ENCODE measurements at places on chromosomes 13 and 19. TPM values are rescaled to one million over a fixed set of nuclear protein-coding genes. Genes with fewer than 3 reads are reported as not detected.

DNA sequence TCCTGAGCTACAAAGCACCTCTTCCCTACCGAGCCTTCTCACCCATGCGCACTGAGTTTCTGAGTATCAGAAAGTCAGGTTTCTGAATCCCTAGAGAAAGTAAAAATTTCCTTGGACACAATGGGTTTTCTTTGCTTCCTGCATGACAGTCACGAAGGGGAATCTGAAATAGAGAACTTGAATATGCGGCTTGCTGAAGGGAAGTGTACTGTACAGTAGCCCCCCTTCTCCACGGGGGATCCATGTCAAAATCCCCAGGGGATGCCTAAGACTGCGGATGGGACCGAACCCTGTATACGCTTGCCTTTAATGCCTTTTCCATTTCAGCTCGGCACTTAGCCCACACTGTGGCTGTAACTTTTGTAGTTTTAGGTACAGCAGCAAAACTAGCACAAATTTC is 107.9 kb downstream of the GGACT start:
- no peak for DNase-seq

Gene ZNF132
- 4.7 TPM for total RNA-seq

Gene EHD2
- total RNA-seq, result 444 TPM

Gene ZNF682
- total RNA-seq, result 3.7 TPM
